Cerebellum (tissue), 4 donors: ENCODE measurements at places on chromosomes 4 and X.
A peak's percentile ranks its signal among the peaks of the same experiment; 100 is the strongest.

- no peak for DNase-seq
Observed at GRCh38 chr4:81627590-81627989, 155.9 kb upstream of the RASGEF1B start.

DNA sequence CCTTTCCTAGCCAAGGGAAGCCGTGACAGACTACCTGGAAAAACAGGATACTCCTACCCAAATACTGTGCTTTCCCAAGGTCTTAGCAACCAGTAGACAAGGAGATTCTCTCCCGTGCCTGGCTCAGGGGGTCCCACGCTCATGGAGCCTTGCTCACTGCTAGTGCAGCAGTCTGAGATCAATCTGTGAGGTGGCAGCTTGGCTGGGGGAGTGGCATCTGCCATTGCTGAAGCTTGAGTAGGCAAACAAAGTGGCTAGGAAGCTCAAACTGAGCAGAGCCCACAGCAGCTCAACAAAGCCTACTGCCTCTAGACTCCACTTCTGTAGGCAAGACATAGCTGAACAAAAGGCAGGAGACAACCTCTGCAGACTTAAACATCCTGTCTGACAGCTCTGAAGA, 177.1 kb downstream of the PARM1 start:
- no peak for DNase-seq

DNA sequence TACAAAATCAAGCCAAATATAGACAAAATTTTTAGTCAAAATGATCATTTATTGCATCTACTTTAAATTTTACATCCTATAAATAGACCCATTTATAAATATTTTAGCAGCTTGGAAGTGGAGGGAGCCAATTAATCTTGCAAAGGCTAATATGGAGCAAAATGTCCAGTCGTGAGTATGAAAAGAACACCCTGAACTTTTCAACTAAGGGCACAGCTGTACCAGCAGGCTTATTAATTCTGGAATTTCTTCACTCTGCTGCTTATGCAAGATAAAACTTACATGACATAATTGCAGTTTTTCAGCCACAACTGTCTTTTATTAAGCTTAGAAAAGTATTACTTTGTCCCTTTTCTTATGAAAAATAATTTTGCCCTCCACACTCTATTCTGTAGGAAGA, 22.9 kb upstream of the USP53 start:
- DNase-seq: no peak

DNA sequence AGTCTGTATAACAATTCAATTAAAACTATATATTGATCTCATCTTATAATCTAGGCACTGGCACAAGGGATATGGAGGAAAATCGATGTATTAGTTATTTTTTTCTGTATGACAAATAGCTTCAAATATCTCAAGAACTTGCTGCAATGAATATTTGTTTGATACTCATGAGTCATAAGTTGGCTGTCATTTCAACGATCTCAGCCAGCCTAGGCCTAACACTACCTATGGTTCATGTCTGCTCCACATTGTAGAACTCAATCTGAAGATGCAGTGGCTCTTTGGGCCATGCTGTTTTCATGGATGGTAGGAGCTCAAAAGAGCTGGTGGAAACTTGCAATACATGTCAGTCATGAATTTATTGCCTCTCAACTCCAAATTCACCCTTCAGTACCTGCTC, 44.7 kb downstream of the MAGEB17 start:
- no peak for DNase-seq

- DNase-seq: no peak
Observed at GRCh38 chrX:96989830-96990571, 106.3 kb downstream of the RPA4 start.

GRCh38 chr4:184446132-184446658, 28.2 kb downstream of the IRF2 start:
- DNase-seq: no peak

DNA sequence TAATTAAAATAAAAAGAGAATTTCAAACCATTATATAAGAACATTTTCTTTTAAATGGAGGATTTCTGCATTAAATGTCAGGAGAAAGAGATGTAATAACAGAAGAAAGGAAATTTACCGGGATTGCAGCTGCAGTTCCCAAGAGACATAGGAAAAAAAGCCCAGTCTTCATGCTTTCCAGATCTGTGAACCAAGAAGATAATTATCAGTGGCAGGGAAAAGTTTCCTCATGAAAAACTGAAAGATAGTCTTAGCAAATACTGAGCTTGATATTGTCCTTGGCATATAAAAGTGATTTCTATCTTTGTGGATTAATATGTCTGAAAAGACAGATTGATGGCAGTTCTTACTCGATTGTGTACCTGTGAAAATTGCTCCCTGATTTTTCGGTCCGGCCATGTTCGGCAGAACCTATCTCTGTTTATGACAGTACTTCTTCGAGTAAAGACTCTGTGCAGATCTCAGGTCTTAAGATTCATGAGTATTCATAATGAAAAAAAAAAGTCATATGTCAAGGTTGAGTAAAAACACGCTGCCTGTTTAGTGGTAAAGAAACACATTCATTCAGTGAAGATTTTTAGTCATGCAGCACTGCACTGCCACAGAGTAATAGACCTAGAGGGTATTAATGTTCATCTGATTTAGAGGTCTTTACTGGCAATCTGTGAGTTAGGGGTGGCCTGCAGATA, 29.6 kb downstream of the SPARCL1 start:
- DNase-seq: no peak

GRCh38 chr4:59122626-59123025, 2012.4 kb upstream of the IGFBP7 start:
- DNase-seq: no peak

DNA sequence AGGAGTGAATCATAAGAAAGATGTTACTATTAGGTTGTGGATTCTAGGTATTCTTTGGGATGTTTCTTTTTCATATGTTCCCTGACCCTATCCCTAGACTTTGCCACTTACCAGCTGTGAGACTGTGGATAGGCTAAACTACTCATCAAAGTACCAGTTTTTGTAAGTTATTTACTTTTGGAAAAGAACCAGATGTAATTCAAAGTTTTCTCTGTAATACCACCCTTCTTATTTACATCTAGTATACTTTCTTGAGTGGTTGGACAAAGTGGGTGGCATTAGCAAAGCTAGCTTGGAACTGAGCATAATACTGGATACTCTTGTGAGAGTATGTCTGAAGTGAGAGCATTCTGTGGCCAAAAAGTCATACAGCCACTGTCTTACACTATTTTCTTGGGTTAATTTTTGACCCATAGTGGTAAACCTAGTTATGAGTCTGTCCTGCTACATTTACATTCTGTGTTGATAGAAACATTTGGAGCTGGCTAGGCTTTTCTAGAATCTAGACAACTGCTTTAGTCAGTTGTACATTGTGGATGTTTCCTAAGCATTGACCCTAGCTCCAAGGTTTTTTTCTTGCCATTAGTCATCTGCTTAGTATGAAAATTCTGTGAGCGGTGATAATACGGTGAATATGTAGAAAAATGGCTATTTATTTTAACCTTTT, 41.7 kb downstream of the KDM6A start:
- no peak for DNase-seq

DNA sequence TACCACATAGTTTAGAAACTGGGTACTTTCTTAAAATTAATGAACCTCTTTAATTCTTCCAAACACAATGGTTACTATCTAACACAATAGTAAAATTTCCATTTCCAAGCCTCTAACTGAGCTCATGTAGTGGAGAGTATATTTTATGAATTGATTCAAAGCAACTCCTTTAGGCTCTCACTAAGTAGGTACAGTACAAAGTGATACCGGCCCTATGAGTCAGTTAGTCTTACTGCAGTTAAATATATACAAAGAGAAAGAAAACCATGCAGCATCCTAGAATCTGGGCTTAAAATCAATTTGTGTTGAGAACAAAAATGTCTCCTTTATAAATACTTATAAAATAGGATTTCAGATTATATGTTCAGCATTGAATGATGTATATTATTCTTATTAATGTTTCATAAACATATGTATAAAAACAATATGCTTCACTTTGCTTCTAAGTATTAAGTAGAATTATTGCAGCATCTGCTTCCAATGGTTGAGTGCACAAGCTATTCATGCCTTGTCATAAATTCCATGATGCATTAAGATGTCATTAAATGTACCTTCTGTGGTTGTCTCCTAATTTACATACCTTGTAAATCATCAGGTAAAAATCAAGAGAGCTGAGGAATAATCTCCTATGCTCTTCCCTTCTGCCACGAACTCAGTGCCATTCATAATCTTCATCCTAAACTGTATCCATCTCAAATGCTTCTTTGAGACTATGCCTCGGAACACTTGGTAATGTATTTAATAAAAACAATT, 1037.8 kb downstream of the STPG2 start:
- peak; percentile 17 for DNase-seq

- no peak for DNase-seq
Observed at GRCh38 chr4:47274901-47275300, 188.6 kb downstream of the COMMD8 start.

- no peak for DNase-seq
Observed at GRCh38 chr4:108334031-108334430, 165.3 kb upstream of the LEF1 start.

DNA sequence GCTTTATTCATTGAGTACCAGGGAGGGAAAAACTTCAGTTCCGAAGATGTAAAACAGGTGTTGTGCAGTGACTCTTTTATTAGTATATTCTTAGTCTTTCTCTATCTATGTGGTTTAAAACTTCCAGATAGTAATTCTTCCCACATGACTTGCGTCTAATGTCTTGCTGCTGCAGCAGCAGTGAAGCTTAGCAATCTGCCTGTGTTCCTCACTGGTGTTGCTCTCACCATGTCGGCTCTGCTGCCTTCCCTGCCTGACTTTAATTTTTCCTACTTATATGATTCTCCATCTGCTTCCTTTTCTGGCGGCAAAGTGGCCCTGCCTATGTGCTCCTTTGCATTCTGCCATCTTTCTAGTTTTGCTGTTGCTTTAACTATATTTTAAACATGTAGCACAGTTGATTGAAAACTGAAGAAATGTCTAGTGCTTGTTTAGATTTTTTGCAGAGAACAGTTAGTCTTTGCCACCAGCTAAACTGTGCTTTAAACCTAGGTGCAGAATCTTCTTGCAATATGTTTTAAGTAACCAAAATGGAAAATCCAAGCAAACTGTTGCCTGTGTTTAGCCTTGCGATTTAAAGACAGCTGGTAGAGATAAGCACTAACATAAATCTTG, 1934.2 kb upstream of the IGFBP7 start:
- DNase-seq: no peak

GRCh38 chr4:189765301-189765700, 175.4 kb upstream of the FRG1 start:
- DNase-seq: no peak

GRCh38 chr4:111228874-111229273, 606.0 kb upstream of the PITX2 start:
- no peak for DNase-seq

- DNase-seq: no peak
Observed at GRCh38 chr4:178745203-178745602, 1303.0 kb upstream of the AGA start.

- no peak for DNase-seq
Observed at GRCh38 chrX:87098477-87098876, 419.1 kb upstream of the KLHL4 start.

- DNase-seq: no peak
Observed at GRCh38 chr4:36854554-36854953, 390.0 kb upstream of the NWD2 start.

GRCh38 chrX:72088761-72089160, 43.0 kb downstream of the RTL5 start:
- DNase-seq: no peak

GRCh38 chr4:94519925-94520789, 68.4 kb downstream of the PDLIM5 start:
- DNase-seq: no peak
